ENCODE measurements at places on chromosomes 3 and 15.

DNA sequence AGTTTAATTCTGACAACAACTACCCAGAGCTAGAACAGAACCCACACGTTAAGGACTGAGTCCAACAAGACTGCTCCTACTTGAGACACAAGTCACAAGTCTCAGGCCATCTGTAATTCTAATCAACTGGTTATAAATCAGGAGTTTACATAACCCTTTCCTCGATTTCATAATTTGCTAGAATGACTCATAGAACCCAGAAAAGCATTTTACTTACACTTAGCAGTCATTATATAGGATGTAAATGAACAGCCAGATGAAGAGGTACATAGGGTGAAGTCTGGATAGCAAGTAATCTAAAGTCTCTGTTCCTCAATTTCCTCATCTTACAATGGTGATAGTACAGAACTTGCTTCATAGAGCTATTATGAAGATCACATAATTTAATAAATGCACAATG is 1018.2 kb downstream of the DIPK2A start:
- DNase-seq, result no peak

DNA sequence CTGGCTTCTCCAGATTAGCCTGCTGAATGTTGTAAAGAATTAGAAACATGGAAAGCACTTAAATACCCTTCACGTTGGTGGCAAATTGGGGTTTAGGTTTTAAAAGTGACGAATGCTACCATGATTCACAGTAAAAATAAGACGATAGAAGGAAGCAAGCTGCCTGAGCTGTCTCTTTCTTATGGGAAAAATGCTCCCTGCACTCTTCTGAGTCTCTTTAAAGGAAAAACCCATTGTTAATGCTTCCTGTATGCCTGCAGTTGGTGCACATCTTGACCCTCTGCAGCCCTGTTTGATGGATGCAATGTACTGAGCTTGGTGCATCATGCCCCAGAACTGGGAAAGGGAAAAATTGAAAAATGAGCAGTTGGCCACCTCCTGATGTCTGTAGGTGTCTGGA is 258.6 kb upstream of the RASGRP1 start:
- DNase-seq, result no peak

GRCh38 chr15:84961114-84961452 is 20.6 kb upstream of the PDE8A start:
- DNase-seq, result no peak

DNA sequence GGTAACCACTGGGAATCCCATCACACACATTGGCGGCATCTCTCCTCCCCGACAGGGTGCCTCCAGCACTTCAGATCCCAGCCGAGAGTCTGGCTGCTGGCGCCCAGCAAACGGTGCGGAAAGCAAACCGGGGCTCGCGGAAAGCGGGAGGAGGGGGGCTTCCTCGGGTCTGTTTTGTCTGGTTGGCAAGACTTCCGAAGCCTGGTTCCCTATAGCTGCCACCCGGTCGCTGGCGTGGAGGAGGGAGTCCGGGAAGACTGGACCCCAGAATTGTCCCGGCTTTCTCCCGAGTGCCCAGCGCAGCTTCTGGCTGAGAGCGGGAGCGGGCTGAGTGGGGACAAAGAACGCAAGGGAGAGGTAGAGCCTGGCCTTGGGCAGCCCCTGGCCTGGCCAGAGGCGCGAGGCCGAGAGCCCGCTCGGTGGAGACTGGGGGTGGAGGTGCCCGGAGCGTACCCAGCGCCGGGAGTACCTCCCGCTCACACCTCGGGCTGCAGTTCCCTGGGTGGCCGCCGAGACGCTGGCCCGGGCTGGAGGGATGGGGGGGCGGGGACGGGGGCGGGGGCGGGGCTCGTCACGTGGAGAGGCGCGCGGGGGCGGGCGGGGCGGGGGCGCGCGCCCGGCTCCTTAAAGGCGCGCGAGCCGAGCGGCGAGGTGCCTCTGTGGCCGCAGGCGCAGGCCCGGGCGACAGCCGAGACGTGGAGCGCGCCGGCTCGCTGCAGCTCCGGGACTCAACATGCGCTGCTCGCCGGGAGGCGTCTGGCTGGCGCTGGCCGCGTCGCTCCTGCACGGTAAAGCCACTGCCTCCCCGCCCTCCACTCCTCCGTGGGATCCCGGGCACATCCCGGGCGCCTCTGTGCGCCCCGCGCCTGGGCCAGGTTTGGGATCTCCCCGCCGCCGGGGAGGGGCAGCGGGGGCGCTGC is at the start of gene CHRNA7:
TSS of gene CHRNA7 (plus strand) at position 654 of the 920 bp plus-strand sequence. CDS start at position 734, 80 bp downstream.
- peak; percentile 78 for DNase-seq

DNA sequence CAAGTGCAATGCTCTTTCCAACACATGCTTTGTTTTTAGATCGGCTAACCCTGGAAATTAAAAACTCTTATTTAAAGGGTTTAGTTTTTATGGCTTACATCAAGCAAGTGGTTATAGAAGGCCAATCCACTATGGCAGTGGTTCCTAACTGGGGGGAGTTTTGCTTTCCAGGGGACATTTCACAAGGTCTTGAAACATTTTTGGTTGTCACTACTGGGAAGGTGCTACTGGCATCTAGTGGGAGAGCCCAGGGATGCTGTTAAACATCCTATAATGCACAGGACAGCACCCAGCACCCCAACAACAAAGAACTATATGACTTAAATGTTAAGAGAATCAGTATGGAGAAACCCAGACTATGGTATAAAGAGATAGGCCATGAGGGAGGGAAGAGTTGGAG is 439.0 kb downstream of the NTRK3 start:
- DNase-seq, result no peak

DNA sequence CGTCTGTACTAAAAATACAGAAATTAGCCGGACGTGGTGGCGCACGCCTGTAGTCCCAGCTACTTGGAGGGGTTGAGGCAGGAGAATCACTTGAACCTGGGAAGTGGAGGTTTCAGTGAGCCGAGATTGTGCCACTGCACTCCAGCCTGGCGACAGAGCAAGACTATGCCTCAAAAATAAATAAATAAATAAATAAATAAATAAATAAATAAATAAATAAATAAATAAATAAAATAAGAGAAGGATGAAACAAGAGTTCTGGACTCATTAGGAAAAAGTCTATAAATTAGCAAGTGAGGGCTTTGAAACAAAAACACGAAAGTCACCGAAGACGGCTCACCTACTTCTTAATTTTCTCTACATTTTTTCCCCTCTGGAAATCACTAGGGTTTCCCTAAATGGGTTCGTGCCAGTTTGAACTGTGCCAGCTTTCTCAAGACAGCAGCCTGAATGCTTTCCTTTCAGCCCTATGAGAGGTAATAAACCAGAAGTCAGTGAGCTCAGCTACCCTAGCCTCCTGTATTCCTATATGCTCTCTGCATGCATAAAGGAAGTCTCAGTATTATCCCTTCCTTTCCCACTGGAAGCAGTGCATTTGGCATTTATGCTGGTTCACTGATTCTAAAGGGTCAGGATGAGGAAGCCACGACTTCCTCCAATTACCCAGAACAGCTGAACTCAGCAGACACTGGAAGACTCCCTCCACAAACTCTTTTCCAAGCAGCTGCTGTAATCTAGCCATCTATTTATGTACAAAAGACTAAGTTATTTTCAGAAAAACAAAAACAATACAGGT is 266.9 kb downstream of the ZBBX start:
- DNase-seq, result no peak

- DNase-seq, result no peak
Measured at GRCh38 chr3:61350782-61351309, 99.6 kb upstream of the FHIT start.

- no peak for DNase-seq
Measured at GRCh38 chr3:186849374-186849975, 7.0 kb downstream of the ADIPOQ start.

DNA sequence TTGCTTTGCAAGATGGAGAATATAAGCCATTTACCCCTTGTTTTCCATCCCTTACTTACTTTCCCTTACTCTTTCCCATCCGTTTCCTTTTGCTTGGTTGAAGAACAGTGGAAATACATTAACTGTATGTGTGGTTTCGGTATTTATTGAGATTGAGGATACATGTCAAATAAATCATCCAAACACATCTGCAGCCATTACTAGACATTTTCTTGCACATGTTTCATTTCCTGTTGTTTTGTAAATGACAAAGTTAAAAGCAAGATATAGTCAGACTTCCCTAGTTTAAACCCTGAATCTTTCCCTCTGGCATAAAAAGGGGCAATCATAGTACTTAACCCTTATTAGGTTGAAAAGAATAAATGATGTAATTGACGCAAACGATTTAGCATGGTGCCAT is 82.1 kb upstream of the BCHE start:
- DNase-seq, result no peak

- DNase-seq, result no peak
Measured at GRCh38 chr3:56693750-56694149, 10.7 kb upstream of the TASOR start.

DNA sequence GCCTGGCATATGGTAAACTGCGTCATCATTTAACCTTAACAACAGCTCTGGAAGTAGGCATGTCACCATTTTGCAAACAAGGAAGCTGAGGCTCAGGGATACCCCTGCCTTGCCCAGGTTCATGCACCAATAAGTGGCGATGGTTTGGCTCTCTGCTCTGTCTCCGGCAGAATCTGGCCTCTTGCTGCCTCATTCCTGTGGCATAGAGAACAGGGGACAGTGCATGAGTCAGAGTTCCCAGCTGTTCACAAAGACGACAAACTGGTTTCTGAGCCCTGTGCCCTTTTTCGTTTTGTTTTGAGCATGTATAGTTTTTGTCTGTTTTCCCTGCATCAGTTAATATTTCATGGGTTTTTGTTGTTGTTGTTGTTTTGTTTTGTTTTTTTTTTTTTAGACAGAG is 236.8 kb downstream of the OPA1 start:
- peak; percentile 74 for DNase-seq

DNA sequence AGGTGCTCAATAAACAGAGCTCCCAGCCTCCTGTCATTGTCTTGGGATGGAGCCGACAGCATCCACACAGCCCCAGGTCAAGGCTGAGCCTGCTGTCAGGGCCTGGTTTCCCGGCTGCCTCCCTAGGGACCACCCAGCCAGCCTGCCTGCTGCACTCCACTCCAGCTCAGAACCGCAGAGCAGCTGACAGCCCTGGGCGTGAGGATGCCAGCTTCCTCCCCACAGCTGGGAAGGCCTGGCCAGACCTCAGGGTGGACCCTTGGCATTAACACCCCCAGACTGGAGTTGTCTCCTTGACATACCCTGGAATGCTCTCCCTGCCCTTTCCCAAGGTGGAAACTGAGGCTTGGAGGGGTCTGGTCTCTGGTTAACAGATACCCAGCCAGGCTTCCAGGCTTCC is 112.0 kb downstream of the WNT7A start:
- no peak for DNase-seq

DNA sequence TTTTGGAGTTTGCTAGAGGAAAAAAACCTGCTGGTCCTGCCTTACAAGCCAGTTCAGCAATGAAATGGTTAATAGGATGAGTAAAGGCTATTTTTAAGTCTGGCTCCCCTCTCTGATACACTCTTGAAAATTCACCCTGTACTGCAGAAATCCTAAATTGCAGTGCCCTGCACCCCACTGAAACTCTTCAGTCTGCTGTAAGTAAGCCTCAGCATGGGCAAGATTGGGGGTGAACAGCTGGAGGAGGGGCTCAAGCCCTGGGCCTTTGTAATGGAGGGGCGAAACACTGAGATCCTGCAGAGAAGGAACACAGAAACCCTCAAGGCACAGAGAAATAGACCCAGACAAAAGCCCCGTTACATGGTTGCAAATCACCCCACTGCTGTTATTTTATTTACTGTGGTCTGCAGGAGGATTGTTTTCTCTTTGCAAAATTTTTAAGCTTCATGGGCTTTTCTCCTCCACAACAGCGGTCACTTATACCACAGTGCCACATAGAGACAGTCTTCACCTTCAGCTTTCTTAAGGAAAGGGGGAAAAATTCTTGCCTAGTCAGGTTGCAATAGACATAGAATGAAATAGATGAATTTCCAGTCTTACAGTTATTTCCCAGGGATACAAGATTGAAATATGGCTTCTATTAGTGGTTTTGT is 45.0 kb downstream of the SOX2 start:
- DNase-seq, result no peak

GRCh38 chr15:92579931-92580470 is 75.6 kb downstream of the FAM174B start:
- DNase-seq, result no peak

GRCh38 chr3:14230729-14231128 is 52.1 kb downstream of the LSM3 start:
- DNase-seq, result no peak

DNA sequence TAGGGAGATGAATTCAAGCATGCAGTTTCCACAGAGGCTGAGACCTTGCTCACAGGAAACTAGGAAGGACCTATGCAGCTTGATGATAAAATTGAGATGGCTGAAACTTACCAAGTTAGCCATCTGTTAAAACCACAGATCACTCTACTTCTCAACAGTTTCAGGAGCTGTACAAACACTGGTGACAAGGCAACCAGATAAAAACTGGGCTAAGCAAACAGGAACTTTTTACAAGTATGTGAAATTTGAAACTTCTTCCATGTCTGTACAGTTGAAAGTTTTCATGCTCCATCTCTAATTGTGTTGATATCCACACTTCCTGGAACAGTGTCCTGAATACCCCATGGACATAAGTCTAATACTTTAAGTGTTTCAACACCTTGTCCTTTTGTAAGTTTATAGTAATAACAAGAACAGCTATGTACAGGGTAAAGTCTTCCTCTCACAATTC is 78.2 kb downstream of the FAIM start:
- peak; percentile 7 for DNase-seq

- DNase-seq, result no peak
Measured at GRCh38 chr3:99434190-99434589, 204.2 kb upstream of the COL8A1 start.

- no peak for DNase-seq
Measured at GRCh38 chr15:38117781-38118180, 134.9 kb upstream of the SPRED1 start.

- peak; percentile 69 for DNase-seq
Measured at GRCh38 chr3:146550743-146551510, 6.5 kb upstream of the PLSCR1 start.

GRCh38 chr3:46504789-46505188 is 7.0 kb downstream of the RTP3 start:
- DNase-seq, result no peak

GRCh38 chr15:98758224-98758623 is 109.9 kb downstream of the IGF1R start:
- DNase-seq, result no peak

GRCh38 chr3:71583566-71584393 is at the start of gene FOXP1:
FOXP1 (minus strand) TSS chr3:71583728; CDS start chr3:71198381, 385,347 bp downstream.
- DNase-seq, result peak; percentile 74

Measured in AG08396 (cell line).